ENCODE measurements at places on chromosomes 5 and 9.
A peak's percentile ranks its signal among the peaks of the same experiment; 100 is the strongest.

DNA sequence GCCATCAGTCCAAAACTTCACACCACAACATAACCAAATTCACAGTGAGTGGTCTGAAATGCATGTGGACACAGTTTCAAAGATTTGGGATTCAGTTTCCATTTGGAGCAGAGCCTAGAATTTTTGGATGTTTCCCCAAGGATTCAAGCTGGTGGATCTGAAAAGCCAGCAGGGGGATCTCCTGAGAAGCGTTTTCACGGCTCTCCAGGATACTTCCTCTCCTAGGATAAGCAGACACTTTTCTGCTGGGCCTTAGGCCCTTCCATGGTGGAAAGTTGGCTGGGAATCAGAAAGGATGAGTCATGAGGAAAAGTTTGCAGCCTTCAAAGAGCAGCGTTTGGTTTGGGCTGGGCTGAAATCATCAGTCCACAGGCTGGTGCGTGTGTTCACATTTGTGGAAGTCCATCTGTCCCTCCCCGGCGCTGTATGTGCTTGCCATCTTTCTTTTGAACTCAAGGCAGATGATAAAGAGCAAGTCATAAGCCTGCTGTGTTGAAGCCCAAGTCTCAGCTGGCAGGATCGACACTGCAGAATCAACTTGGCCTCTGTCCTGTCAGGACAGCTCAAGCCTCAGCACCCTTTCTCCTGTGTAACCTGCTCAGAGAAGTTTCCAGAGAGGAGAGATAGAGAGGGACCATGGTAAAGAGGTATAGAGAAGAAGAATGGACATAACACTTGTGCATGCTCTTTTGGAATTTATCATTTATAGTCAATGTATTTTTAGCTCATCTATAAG lies 152.6 kb upstream of the MSX2 start:
- DNase-seq, result peak; percentile 91

- DNase-seq, result peak; percentile 48
These were observed 10.4 kb upstream of the ACTBL2 start for GRCh38 chr5:57493034-57493433.

- no peak for DNase-seq
These were observed 1.4 kb downstream of the IRF1 start for GRCh38 chr5:132489051-132489770.

GRCh38 chr5:139708877-139709581 lies 60.9 kb downstream of the CXXC5 start:
- DNase-seq, result no peak

DNA sequence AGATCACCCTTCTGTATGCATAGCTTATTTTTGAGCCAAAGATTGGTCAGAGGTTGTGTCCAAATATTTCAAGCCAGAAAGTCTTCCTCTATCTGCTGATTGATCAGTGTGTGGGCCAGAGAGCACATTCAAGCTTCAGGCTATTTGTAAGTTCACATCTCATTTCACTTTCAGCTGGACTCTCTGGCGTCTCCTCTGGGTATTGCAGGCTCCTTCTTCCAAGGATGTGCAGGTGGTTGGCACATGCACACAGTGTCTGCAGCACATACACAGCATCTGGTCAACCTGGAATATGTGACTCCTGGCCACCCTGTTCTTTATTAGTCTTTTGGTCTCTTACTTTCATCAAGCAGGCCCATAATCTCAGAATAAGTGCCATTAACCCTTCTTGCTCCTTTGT lies 516.1 kb downstream of the ANXA1 start:
- peak; percentile 30 for DNase-seq
